ENCODE measurements at places on chromosomes 6 and 20.
A peak's percentile ranks its signal among the peaks of the same experiment; 100 is the strongest.

GRCh38 chr6:33589731-33590530, 9.9 kb upstream of the BAK1 start:
- peak; percentile 90 for DNase-seq

DNA sequence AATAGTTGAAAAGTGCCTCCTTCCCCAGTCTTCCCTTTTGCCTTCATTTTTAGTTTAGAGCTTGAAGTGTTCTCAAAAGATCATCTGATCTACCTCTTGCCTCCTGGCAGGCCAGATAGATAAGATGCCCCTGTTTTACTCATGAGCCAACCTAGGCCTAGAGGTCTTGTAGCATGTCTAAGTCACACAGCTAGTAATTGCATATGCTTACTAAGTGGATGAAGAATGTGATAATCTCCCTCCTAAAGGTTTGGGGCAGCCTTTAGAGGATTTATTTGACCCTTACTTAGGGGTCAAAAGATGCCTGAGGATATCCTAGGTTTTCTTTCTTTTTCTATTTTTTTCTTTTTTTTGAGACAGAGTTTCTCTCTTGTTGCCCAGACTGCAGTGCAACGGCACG, 2.1 kb downstream of the C6orf141 start:
- no peak for DNase-seq

- DNase-seq, result no peak
These were observed 7.7 kb downstream of the GABRR1 start for GRCh38 chr6:89209457-89209856.

- DNase-seq, result no peak
These were observed 150.9 kb upstream of the STMND1 start for GRCh38 chr6:16950825-16951495.

DNA sequence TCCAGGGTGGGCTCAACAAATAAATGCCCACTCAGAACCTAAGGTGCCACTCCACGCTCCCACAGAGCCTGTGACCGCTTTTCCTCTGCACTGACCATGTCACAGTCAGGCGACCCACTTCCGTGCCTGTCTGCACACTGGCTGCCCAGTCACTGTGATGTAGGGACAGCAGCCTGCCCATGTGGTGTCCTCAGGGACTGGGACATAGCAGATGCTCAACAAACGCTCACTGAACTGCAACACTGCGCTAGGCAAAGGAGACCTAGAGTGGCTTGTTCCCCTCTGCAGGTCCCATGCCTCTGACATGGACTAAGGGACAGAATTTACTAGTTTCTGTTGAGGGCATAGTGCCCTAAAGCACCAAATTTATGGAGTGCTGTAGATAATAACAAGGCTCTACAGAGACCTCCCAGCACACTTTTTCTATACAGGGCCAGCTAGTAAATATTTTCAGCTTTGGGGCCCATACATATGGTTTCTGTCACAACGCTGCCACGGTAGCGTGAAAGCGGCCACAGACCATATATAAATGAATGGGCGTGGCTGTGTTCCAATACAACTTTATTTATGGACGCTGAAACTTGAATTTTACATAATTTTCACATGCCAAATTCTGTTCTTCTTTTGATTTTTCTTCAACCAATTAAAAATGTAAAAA, 57.8 kb upstream of the MRPS10 start:
- DNase-seq, result no peak

- DNase-seq, result no peak
These were observed 49.4 kb downstream of the PFDN4 start for GRCh38 chr20:54257071-54257816.

GRCh38 chr20:49747707-49748524, 34.2 kb upstream of the B4GALT5 start:
- peak; percentile 68 for DNase-seq

DNA sequence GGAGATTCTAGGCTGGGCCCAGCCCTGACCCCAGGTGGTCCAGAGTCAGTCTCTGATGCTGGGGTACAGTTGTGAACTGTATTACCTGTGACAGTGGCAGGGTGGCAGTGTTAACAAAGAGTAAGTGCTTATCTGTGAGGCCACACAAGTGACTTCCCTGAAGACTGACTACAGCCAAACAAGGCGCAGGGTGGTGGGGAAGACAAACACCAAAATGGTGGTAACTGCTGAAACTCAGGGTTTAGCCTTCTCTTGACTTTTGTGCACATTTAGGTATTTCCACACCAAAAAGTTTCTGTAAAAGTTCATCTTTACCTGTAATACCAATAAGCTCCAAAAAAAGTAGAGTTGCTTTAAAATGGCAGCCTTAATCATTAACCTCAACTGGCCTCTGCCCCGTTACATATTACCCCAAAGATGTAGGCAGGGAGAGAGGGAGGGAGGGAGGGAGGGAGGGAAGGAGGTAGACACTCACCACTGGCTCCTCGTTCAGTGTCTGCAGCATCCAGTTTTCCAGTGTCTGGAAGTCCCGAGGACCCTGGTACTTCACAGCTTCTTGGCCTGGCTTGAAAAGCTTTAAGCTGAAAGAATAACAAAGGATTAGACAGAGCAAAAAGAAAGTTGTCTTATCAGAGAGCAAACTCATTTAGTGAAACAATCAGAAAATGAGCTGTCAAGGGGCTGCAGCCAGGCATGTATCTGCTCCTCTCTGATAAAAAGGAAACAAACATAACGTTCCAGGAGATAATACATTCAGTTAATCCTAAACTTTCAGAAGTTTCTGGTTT, 11.3 kb downstream of the TXNDC5 start:
- DNase-seq, result no peak

DNA sequence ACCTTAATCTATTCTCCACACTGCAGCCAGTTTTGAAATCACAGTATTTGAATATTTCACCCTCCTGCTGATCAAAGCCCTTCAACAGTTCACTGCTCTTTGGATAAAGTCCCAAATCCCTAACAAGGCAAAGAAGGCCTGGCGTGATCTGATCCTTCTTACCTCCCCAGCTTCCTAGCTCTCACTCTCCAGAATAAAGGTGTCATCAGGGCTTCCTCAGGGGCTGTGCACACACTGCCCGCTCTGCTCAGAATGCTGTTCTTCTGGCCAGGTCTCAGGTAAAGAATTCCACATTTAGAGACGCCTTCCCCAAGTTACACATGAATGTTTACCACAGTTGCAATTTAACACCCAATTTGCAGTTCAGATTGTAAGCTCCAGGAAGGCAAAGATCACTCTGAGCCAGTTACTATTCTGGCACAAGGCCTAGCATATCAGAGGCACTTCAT, 58.9 kb upstream of the MCM9 start:
- DNase-seq, result no peak

DNA sequence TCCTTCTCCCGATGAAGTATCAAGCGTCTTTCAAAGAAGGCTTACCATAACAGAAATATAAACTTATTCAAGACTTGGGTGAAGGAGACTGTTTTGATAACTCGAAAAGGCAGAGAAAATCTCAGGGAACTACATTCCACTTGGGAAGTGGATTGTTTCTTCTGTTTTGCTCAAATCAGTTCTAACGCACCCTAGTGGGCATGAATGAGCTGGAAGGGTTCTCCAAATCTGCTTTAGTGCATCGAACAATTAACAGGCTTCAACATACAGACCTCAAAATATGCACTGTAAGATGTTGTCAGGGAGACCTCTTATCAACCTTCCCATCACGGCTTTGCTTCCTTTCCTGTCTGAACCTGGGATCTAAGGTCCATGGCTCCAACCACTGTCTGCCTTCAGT, 392.5 kb downstream of the CD83 start:
- DNase-seq, result no peak

GRCh38 chr6:147710890-147711289, 202.4 kb downstream of the SAMD5 start:
- no peak for DNase-seq

GRCh38 chr6:145544514-145544913, 190.8 kb downstream of the EPM2A start:
- no peak for DNase-seq

- DNase-seq, result no peak
These were observed 278.2 kb downstream of the TFAP2A start for GRCh38 chr6:10136636-10137035.

DNA sequence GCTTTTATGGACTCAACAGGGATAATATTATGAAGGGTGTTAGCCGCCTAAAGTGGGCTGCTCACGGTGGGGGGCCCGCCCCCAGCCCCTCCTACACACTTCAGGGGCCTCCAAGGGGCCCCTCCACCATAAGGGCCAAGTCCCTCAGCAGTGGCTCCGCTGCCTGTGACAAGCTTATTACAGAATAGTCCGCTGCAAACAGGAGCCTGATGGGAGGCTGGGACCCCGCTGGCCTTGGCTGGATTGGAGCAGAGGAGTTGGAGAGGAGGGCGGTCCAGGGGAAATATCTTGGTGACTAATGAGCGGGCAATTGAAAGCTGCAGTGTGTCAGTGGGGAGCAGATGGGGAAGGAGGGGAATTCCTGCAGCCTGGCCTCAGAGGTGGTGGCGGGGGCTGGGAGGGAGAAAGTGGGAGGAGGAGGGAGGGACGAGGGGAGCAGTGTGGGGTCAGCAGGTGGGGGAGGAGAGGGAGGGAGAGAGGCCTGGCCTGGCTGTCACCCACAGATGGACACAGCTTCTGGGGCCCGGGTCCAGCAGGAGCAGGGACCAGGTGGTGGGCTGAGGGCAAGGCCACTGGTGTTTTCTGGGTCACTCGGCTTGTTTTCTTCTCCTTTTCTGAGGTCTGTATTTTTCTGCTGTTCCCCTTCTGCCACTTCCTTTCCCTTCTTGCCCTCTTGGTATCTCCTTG, 57.6 kb upstream of the FOXP4 start:
- DNase-seq, result no peak

GRCh38 chr6:151566557-151566956, 72.7 kb downstream of the CCDC170 start:
- no peak for DNase-seq

DNA sequence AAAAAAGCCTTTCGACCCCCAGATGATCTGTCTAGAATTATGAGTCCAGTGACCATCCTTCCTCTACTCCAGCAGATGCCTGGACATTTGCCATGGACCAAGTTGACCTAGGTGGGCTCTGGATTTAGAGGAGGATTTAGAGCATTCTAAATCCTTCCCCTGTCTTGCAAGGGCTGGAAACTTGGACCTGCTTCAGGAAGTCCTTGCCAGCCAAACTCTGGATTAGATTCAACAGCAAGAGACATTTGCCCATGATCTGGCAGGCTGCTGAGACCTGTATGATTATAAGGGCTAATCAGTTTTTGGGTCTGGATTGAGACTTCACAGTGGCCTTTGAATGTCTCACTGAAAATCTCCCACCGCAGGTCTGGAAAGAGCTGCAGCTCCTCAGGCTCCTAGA, 13.1 kb upstream of the HDGFL1 start:
- DNase-seq, result no peak

DNA sequence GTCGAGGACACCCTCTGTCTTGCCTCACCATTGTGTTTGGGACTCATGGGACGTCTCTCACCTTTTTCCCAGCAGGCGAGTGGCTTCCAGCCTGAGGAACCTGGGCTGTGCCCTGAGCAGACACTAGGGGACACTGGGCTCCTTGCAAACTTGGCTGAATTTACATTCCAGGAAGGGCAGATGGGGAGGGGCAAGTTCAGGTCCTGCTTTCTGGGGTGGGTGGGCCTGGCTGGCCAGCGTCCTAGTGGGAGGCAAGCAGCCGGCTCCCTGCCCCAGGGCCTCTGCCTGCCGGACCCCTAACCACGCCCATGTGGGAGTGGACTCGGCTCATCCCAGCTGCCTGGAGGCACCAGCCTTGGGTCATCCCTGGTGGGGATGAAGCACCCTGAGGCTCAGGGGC, 48.2 kb upstream of the MLN start:
- no peak for DNase-seq

DNA sequence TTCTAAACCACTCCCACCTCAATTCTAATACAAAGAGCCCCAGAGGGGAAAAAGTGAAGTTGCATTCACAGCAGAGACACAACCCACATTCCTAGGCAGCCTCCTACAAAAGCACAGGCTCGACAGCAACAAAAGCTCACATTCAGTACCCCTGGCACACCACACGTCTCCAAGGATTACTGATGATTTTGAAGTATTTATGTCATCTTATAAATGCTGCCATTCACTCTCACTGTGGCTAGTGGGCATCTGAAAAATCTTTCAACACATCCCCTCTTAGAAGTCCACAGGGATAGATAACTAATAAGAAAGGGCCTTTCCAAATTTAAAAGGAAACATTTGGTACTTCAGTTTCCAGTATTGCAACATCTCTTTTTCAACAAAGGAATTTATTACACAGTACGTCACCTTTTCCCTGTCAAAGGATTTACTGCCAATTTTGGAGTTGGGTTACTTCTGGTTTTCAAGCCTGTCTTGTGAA, 146.7 kb downstream of the TASP1 start:
- no peak for DNase-seq

DNA sequence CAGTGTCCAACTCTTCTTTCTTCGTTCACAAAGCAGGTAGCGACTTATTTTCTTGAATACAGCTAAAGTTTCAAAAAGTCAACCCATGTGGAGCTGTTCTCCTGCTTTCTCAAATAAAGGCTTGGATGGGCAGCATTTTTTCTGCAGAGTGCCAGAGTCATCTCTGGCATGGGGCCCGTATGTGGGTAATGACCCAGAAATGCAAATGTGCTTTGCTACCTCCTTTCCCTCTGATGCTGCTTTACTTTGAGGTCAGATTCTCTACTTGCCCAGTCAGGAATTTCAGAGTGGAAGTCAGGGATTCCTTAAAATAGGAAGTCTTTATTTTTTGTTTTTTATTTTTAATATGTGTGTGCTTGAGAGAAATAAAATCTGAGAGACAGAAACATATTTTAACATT, 4.9 kb downstream of the NKAIN2 start:
- no peak for DNase-seq

GRCh38 chr6:112027942-112028674, 25.8 kb upstream of the CCN6 start:
- DNase-seq, result no peak

DNA sequence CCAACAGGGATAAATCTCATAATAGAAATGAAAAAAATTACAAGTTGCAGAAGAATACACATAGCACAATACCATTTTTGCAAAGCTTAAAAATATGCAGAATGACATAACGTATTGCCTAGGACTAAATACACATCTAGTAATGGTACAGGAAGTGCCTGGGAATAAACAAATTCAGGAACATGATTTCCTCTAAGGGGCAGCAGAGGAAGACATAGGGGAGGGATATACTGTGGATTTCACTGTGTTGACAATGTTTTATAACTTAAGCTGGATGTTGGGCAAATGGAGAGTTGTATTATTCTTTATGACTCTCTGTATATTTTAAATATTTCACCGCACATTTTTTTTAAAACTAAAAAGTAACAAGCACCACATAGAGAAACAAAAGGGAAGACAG, 5.6 kb upstream of the GLO1 start:
- no peak for DNase-seq

- DNase-seq, result no peak
These were observed 56.1 kb downstream of the HDDC2 start for GRCh38 chr6:125245523-125246264.

DNA sequence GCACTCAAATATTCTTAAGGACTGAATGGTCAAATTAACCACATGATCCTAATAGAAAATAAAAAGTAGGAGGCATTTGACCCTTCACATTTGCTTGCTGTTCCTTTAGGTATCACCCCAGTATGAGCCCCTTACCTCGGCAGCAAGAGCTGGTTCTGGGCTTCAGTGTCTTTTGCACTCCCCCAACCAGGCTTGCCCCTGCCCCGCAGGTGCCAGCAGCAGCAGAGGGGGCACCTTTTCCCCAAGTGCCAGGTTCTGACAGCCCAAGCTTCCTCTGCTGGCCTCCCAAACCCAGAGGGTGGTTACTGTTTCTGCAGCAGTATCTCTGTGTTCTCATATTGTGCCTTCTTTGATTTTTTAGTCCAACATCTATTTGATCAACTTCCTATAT, 23.2 kb downstream of the UBE2V1 start:
- DNase-seq, result no peak

- DNase-seq, result peak; percentile 74
These were observed 18.0 kb downstream of the TUBB2A start for GRCh38 chr6:3139090-3139903.
